ENCODE measurements at places on chromosomes 7 and 10. TPM values are rescaled to one million over a fixed set of nuclear protein-coding genes. Genes with fewer than 3 reads are reported as not detected.

GRCh38 chr7:2104107-2104710, 128.5 kb downstream of the MAD1L1 start:
- peak overlapping the region; percentile 75 for H3K27ac ChIP-seq
- H3K36me3 ChIP-seq = no peaks in the 10 kb centered on the region
- peak overlapping the region; percentile 38 for H3K4me3 ChIP-seq
- peaks cover 64% of the 10 kb centered on the region for H3K4me1 ChIP-seq
- H3K27me3 ChIP-seq = no peaks in the 10 kb centered on the region

DNA sequence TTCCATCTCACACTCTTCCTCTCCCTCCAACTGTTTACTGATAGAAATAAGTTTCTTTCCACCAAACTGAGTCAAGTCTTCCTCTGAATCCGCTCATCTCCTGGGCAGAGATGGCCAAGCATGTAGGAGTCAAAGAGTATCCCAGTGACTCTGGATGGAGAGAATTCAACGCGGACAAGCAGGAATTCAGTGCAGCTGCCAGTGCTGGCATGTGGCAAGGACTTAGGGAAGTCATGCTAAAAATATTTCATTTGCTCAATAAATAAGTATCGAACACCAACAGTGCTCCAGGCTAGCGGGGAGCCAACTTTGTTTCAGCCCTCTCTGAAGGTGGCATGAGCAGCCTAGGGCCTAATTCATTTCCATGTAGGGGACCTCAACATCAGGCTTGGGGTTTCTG, 351.6 kb upstream of the ZMIZ1 start:
- no peak overlapping the region for H3K4me3 ChIP-seq
- peaks cover 3% of the 10 kb centered on the region for H3K27me3 ChIP-seq
- H3K27ac ChIP-seq = no peak overlapping the region

- no peaks in the 10 kb centered on the region for H3K27me3 ChIP-seq
- H3K27ac ChIP-seq = no peak overlapping the region
Observed at GRCh38 chr10:95648138-95648537, 8.4 kb downstream of the ALDH18A1 start.

DNA sequence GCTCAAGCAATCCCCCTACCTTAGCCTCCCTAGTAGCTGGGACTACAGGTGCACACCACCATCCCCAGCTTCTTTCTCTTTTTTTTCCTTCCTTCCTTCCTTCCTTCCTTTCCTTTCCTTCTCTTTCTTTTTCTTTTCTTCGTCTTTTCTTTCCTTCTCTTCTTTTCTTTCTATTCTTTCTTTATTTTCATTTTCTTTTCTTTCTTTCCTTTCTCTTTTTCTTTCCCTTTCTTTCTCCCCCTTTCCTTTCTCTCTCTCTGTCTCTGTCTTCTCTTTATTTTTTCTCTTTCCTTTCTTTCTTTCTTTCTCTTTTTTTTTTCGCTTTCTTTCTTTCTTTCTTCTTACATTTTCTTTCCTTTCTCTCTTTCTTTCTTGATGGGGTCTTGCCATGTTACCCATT, 621.3 kb downstream of the GALNT17 start:
- no peaks in the 10 kb centered on the region for H3K36me3 ChIP-seq
- DNase-seq = no peak
- H3K4me3 ChIP-seq = no peak overlapping the region
- peaks cover 7% of the 10 kb centered on the region for H3K4me1 ChIP-seq

DNA sequence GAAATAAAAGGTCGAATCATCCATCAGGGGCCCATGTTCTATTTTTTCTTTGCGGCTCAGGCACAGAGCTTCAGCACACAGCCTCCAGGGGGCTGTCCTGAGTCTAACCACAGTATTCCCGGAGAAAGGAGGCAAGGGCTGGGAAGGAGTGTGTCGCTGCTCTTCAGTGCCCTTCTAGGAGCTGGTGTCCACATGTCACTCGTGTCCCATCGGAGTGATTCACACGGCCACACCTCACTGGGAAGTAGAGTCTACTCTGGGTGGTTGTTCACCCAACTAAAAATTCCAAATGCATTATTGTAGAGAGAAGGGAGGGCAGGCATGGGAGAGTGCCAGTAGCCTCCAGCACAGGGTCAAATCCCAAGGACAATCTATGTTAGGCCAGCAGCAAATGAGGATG, 114.8 kb upstream of the LANCL2 start:
- H3K4me3 ChIP-seq = no peak overlapping the region
- H3K27me3 ChIP-seq = peaks cover 36% of the 10 kb centered on the region
- H3K36me3 ChIP-seq = no peaks in the 10 kb centered on the region
- peaks cover 2% of the 10 kb centered on the region for H3K4me1 ChIP-seq
- peak; percentile 20 for DNase-seq

- H3K27ac ChIP-seq = no peak overlapping the region
- no peaks in the 10 kb centered on the region for H3K36me3 ChIP-seq
- no peak overlapping the region for H3K4me3 ChIP-seq
- DNase-seq = no peak
- H3K4me1 ChIP-seq = peaks cover 17% of the 10 kb centered on the region
Observed at GRCh38 chr7:99831595-99831994, 3.8 kb downstream of the CYP3A43 start.

GRCh38 chr7:23787272-23787671, 77.3 kb downstream of the STK31 start:
- no peak overlapping the region for H3K4me3 ChIP-seq
- H3K4me1 ChIP-seq = no peaks in the 10 kb centered on the region
- no peaks in the 10 kb centered on the region for H3K36me3 ChIP-seq
- H3K27ac ChIP-seq = no peak overlapping the region
- DNase-seq = no peak

DNA sequence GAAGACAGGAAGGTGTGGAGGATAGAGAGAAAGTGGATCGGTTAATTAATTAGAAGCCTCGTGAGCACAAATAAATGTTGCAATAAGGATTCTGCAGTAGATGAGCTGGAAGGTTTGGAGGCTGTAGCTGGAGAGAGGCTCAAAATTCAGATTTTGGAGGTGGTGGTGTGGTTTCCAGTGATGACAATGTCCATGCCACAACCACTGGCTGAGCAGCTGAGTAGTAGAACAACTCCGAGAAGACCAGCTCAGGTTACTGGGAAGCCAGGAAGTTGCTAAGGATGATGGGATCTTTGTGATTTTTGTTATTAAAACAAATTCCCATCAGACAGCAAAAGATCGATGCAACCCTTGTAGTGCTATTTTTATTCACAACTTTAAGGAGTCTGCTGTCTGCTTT, 7.7 kb downstream of the SLC26A4 start:
- no peak for DNase-seq
- no peak overlapping the region for H3K27ac ChIP-seq
- H3K36me3 ChIP-seq = no peaks in the 10 kb centered on the region
- H3K27me3 ChIP-seq = peaks cover 40% of the 10 kb centered on the region
- H3K4me1 ChIP-seq = no peaks in the 10 kb centered on the region
- H3K4me3 ChIP-seq = no peak overlapping the region

SVOPL gene
- total RNA-seq = not detected

GLI3 gene
- total RNA-seq = 58.0 TPM

STX1A gene
- total RNA-seq = 27.3 TPM

CTAGE8 gene
- total RNA-seq = 6.4 TPM

Data from type B pancreatic cell (in vitro differentiated cells).